ENCODE measurements at places on chromosomes 6 and 20. TPM values are rescaled to one million over a fixed set of nuclear protein-coding genes. Genes with fewer than 3 reads are reported as not detected.

DNA sequence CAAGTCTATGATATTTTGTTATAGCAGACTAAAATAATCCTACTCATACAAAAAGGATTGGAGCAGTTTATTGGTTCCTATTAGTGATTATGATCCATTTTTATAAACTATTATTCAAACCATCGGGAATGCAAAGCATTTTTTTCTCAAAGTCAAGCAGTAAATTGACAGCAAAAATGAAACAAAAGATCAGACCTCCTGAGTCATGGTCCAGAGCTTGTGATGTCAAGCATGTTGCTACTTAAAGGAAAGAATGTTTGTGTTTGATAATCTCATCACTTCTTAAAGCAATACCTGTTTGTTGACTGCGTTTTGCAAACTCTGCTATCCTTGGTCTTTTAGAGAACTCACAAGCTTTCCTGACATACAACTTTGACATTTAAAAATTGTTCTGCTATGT, 204.4 kb downstream of the SAMD5 start:
- DNase-seq: no peak

HMGCLL1 gene
- 2.2 TPM for polyA plus RNA-seq

GRCh38 chr6:75206576-75207342, 906 bp upstream of the COL12A1 start:
- DNase-seq: no peak

- no peak for DNase-seq
Measured at GRCh38 chr6:41697861-41698781, 37.3 kb downstream of the TFEB start.

GRCh38 chr20:63234693-63235398, 859 bp upstream of the BIRC7 start:
- no peak for DNase-seq

RSPO4 gene
- polyA plus RNA-seq: 3.2 TPM

MTG2 gene
- polyA plus RNA-seq: 53.3 TPM

DNA sequence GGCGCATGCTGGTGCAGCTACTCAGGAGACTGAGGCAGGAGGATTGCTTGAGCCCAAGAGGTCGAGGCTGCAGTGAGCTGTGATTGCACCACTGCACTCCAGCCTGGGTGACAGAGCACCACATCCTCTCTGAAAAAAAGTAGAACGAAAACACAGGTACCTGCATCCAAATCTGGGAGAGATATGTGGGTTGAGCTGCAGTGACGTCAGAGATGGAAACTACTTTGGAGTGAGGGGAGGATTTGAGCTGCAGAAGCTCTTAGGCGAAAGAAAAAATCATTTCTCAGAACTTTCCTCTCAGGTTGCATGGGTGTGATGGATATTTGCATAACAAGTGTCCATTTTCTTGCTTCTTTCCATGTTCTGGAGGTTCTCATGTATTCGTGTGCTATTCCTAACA, 4.0 kb upstream of the TULP1 start:
- DNase-seq: no peak

PMEPA1 gene
- 16.8 TPM for polyA plus RNA-seq

GRCh38 chr20:16621435-16622141, 48.3 kb upstream of the KIF16B start:
- DNase-seq: no peak

NDUFAF5 gene
- 50.5 TPM for polyA plus RNA-seq

HLA-DPA1 gene
- polyA plus RNA-seq: 143 TPM

- no peak for DNase-seq
Measured at GRCh38 chr6:3310703-3311102, 52.0 kb downstream of the PSMG4 start.

SRSF12 gene
- polyA plus RNA-seq: 30.1 TPM

EYA2 gene
- 16.2 TPM for polyA plus RNA-seq

GRCh38 chr6:72855471-72855870, 233.6 kb downstream of the KCNQ5 start:
- no peak for DNase-seq

GRCh38 chr20:35635652-35636051, 20.0 kb downstream of the SPAG4 start:
- no peak for DNase-seq

GRCh38 chr6:42007286-42008137, 42.8 kb upstream of the TAF8 start:
- DNase-seq: no peak

DNA sequence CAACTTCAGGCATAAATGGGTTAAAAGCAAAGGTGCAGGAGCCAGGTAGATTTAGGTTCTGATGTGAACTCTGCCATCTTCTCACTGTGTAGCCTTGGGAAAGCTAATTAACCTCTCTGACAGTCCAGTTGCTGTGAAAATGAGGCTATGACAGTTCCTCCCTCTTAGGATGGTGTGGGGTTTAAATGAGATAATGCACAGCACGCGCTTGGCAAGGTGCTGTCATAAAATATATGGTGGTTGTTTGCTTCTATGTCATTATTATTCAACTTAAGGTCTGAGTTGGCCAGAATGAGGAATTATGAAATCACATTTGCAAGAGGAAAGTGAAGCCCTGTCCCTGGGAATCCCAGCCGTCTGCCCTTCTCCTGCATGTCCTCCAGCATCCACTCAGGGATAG, 15.5 kb upstream of the BCAS1 start:
- DNase-seq: no peak

DNA sequence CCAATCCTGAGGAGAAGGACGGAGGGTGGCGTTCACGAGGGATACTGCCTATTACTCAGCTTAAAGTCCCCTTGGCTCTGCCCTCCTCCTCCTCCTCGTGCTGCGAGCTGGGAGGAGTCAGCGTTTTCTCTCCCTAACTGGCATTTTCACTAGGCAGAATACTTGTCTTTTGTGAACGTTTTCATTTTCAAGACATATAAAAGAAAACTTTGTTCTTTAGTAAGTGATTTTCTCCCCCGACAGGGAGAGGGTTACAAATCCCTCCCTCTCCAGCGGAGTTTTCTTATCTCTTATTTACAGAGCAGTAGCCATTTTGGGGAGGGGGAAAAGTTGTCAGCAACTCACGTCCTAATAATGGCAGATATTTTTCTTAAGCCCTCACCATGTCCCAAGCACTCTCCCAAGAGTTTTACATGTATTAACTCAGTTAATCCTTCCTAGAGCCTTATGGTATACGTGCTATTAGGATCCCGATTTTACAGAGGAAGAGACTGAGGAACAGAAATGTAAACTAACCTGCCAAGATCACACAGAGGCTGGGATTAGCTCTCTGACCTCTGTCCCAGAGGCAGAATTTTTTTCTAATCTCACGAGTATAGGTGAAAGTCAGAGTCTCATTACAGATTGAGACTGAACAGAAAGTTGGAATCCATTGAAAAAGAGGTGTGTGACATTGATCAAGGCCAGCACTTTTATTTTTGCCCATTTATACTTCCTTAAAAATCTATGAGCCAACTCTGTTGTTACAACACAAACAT, 30.0 kb upstream of the ZNF217 start:
- peak; percentile 86 for DNase-seq

DNA sequence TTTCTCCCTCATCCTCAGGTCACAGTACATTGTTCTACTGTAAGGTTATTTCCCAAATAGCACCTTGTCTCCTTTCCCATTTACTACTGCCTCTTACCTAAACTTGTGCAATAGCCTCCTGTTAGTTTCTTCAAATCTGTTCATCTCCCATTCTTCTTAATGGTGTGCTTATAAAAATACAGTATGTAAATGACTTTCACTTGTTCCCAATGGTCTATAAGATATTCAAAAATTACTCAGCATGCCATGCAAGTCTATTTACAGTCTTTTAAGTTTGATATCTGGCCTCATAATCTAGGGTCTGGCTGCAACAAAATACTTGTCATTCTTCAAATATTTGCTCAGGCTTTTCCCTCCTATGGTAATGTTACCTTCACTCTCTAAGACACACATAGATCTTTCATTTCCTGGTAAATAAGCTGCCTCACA, 31.5 kb upstream of the RHAG start:
- no peak for DNase-seq

IRF4 gene
- 1.8 TPM for polyA plus RNA-seq

- DNase-seq: no peak
Measured at GRCh38 chr6:70680396-70680795, 12.7 kb downstream of the SMAP1 start.

- DNase-seq: peak; percentile 65
Measured at GRCh38 chr20:56630086-56630493, 984 bp downstream of the TFAP2C start.

RIMS4 gene
- 32.1 TPM for polyA plus RNA-seq

DNA sequence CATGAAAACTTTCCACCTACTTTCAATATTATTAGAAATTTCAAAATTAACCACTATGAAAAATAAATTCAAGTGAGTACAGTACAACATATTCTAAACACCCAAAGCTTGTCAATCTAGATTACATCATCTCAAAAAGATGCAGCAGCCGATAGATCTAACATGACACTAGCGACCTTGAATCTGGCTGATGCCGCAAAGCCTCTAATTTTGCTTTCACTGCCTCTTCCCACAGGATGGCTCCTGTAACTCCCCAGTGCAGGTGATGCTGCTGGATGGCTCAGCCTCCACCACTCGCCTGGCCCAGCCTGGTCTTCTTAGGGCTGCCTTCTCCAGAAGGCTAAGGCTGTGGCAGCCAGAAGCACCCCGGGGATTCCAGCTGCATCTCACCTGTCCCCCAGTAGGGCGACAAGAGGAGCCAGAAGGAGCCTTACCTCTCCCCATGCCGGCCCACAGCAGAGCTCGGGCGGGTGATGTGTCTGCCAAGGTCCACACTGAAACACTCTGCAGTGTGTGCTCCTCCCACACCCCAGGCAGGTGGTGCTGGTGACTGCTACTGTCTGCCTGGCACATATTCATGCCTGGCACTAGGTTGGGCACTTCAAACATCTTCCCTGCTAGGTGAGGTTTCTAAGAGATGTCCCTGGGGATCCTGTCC, 82.1 kb downstream of the SLC23A2 start:
- DNase-seq: no peak

DNA sequence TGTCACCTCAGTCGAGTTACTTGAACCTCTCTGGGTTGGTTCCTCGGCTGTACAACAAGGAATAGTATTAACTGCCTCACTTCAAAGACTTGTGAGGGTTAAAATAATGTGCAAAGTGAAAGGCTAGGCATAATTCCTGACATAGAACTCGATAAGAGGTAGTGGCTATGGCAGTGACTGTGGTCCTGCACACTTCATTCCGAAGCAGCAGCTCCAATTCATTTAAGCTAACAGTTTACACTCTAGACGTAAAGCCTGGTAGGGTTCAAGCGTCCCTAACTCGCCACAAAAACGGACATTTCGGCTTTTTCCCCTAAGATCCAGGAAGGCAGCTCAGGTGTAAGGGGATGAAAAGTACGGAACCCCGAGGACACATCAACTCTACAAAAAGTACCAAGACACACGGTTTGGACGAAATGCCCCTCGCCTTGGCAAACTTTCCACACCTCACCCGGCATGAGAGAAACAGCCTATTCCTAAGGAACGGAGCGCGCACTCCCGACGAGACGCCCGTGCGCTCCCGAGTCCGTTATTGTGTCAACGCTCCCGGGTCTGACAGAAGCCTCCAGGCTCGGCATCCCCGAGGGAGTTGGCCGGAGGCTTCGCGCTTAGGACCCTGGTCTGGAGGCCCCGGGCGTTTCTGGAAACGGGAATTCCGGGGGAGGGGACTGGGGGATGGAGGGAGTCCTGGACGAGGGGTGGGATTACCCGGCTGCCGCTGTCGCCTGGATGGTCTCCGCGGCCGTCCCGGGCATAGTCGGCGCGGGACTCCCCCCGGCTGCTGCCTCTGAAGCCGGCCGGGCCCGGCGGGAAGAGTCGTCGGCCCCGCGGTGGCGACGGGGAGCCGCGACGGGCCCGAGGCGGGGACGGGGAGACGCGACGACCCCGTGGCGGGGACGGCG, 937 bp downstream of the ZNF318 start:
- DNase-seq: peak; percentile 62

- no peak for DNase-seq
Measured at GRCh38 chr6:89669002-89669401, 30.5 kb upstream of the LYRM2 start.

- DNase-seq: peak; percentile 63
Measured at GRCh38 chr6:6788394-6789032, 200.0 kb downstream of the LY86 start.

GRCh38 chr20:8498571-8498970, 366.5 kb downstream of the PLCB1 start:
- DNase-seq: no peak

NINL gene
- 17.9 TPM for polyA plus RNA-seq

GRCh38 chr20:34016736-34017135, 23.0 kb downstream of the RALY start:
- no peak for DNase-seq

GRCh38 chr6:159118924-159119323, 50.3 kb upstream of the FNDC1 start:
- DNase-seq: no peak

Measured in testis (tissue), 5 donors.